ENCODE measurements at places on chromosomes 7 and 10. TPM values are rescaled to one million over a fixed set of nuclear protein-coding genes. Genes with fewer than 3 reads are reported as not detected.

GRCh38 chr10:7773845-7774801 lies 13.7 kb downstream of the KIN start:
- no peaks in the 10 kb centered on the region for H3K27me3 ChIP-seq
- no peak for DNase-seq
- H3K4me3 ChIP-seq = no peak overlapping the region
- peaks cover 58% of the 10 kb centered on the region for H3K36me3 ChIP-seq

DNA sequence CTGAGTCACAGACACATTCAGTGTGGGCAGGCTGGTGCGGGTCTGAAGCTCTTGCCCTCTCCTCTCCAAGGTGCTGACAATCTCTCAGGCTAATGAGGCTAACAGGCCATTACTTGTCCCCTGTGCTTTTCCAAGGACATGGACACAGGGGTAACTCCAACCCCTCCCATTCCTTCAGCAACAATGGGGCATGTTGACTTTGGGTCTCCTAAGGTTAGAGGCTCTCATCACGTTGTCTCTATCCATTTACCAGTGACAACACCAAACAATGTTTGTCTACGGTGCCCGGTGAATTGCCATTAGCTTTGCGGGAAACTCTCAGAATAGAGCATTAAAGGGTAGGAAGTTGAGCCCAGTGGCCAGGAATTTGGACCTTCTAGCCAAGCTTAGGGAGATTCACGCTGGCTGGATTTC lies 101.6 kb upstream of the TNS3 start:
- H3K4me3 ChIP-seq = no peak overlapping the region
- no peaks in the 10 kb centered on the region for H3K27me3 ChIP-seq
- no peak overlapping the region for H3K27ac ChIP-seq
- no peak for DNase-seq

DNA sequence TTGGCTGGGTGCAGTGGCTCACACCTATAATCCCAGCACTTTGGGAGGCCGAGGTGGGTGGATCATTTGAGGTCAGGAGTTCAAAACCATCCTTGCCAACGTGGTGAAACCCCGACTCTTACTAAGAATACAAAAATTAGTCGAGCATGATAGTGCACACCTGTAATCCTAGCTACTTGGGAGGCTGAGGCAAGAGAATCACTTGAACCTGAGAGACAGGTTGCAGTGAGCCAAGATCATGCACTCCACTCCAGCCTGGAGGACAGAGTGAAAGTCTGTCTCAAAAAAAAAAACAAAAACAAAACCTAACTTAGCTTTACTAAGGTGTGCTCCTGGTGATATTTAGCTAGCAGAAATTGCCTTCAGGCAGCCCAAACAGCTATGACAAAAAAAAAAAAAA lies 24.3 kb upstream of the VDAC2 start:
- H3K27ac ChIP-seq = no peak overlapping the region
- peaks cover 2% of the 10 kb centered on the region for H3K36me3 ChIP-seq
- no peak overlapping the region for H3K4me3 ChIP-seq

DNA sequence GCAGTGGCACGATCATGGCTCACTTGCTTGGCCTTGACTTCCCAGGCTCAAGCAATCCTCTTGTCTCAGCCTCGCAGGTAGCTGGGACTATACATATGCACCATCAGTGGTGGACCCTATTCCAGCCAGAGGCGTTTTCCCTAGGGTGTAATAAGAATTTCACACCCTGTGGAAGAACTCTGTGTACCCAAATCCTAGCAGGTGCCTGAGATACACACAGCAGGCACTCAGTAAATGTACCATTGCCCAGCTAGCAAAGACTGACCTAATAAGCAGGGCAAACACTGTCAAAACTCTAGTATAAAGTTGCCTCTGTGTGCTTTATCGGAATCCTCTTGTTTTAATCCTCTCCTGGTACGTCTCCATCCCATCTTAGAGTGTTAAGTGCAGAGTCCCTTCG lies 33.7 kb upstream of the BHLHA15 start:
- H3K27ac ChIP-seq = no peak overlapping the region
- no peak overlapping the region for H3K4me3 ChIP-seq
- peaks cover 29% of the 10 kb centered on the region for H3K36me3 ChIP-seq
- no peaks in the 10 kb centered on the region for H3K4me1 ChIP-seq

- no peaks in the 10 kb centered on the region for H3K4me1 ChIP-seq
- H3K36me3 ChIP-seq = no peaks in the 10 kb centered on the region
- no peak overlapping the region for H3K4me3 ChIP-seq
These were observed 17.8 kb upstream of the MTPAP start for GRCh38 chr10:30366829-30367228.

The GRID1 gene
- not detected for total RNA-seq

GRCh38 chr10:114115661-114116445 lies 58.1 kb downstream of the CCDC186 start:
- no peak overlapping the region for H3K4me3 ChIP-seq
- no peaks in the 10 kb centered on the region for H3K27me3 ChIP-seq
- DNase-seq = no peak
- H3K27ac ChIP-seq = no peak overlapping the region

The ANKRD61 gene
- not detected for total RNA-seq

The ADAMTS14 gene
- total RNA-seq = not detected

All from T-cell (primary cell).